T-helper 22 cell (primary cell): ENCODE measurements at places on chromosomes 12 and 14.

- no peak for DNase-seq
These were observed 76.0 kb downstream of the PRIMA1 start for GRCh38 chr14:93712079-93712837.

GRCh38 chr12:123075646-123076171 is 75.2 kb downstream of the PITPNM2 start:
- DNase-seq = peak; percentile 29

DNA sequence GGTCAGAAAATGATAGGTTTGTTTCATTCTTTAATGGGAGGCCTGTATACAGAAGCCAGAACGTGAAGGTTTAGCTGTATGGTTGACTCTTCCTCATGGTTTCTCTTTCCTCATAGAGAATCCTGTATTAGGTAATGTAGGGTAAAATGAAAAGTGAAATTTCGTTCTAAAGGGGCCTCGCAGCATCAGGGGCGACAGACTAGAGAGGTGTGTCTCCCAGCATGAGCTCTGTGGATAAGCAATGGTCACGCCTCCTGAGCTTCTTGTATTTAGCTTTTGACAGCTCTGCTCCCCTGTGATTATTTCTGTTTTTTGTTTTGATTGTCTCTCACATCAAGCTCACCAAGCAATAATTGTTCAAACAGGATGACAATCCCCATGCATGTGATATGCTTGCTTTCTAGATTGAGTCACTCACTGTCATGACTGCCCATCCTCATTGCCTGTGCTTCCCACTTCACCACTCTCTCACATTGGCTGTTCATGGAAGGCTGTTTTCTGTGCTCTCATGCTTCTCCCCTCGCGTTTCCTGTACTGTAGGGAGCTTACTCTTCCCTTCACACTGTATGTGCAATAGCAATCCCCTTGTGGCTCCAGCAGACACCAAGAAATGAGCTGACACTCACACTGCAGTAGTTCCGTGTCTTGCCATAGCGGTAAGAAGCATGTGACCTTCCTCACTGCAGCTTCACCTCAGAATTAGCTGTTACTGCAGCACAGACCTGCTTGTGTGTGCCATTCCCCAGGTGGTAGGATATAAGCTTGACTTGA is 44.0 kb downstream of the RAD52 start:
- no peak for DNase-seq

DNA sequence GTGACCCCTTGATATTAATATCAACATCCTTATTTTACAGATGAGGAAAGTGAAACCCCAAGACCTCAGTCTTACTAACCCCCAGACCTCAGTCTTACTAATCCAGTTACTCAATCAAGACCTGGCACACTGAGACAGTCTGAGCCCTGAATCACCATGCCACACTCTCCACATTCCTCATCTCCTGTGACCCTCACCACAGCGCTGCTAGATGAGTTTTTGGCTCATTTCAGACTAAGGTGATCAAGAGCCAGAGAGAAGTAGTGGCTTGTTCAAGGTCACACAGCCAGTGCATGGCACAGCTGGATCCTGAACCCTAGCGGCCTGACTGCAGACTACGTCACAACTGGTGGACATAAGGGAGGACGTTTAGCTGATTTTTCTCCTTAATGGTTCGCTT is 579.2 kb downstream of the BCL11B start:
- no peak for DNase-seq

DNA sequence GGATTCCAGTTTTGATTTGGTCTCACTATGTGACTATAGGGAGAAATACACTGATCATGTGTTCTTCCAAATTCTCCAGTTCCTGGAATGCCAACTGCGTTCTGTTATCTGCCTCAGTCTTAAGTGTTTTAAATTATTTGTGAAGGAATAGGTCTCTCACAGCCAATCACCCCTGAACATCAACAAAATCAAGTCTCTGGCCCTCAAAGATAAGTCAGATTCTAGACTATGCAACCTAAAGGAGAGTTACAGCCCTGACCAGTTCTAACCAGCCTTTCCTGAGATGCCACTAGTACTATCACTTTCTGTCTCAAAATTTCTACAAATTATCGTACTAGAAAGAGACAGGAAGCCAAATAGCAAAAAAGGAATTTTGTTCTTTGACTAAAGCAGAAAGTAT is 22.3 kb downstream of the ZFC3H1 start:
- no peak for DNase-seq

- DNase-seq = no peak
These were observed 1512.4 kb upstream of the FLRT2 start for GRCh38 chr14:84017495-84017894.

DNA sequence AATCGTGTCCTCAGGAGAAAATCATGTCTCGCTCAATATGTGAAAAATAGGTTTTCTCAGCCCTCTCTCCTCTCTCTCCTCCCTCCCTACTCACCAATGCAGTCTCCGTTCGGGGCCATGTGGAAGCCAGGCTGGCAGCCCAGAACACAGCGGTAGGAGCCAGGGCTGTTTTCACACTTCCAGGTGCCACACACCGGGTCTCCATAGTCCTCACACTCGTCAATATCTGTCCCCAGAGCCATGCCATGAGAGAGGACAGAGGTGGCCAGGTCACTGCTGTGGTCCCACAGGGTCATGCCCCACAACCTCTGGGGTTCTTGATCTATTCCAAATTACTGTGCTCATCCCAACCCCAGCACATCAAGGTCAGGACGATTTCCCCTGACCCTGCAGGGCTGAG is 13.5 kb downstream of the ISCA2 start:
- no peak for DNase-seq

DNA sequence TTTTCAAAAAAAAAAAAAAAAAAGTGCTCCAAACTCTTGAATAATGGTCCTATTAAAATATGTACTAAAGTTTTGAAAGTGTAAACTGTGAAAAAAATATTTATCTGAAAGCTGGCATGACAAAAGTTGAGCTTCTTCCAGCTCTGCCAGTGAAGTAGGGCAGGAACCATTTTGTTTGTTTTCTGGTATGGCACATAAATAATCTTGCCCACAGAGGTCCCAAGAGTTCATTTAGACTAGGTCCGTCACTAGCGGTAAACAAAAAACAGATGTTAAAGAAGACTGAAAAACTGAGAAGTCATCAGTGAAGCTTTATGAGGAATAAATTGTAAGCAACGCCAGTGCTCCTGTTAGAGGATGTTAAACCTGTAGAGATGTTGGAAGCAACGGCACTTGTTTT is 7.0 kb downstream of the ERP27 start:
- DNase-seq = no peak

DNA sequence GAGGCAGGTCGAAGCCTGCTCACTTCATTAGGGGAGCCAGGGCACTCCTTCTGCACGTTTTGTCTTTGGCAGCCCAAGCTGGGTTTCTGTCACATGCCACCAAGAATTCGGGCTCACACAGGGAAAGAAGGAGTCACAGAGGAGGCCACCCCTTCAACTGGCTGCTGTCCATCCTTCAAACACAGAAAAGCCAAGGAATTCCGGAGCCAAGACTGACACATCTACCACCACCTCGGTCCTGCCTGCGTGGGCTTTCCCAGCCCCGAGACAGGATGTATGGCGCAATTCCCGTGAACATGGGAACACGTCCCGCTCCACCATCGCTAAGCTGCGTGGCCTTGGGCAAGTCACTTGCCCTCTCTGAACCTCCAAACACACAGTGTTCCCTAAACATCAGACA is 70.4 kb downstream of the NCOR2 start:
- no peak for DNase-seq

DNA sequence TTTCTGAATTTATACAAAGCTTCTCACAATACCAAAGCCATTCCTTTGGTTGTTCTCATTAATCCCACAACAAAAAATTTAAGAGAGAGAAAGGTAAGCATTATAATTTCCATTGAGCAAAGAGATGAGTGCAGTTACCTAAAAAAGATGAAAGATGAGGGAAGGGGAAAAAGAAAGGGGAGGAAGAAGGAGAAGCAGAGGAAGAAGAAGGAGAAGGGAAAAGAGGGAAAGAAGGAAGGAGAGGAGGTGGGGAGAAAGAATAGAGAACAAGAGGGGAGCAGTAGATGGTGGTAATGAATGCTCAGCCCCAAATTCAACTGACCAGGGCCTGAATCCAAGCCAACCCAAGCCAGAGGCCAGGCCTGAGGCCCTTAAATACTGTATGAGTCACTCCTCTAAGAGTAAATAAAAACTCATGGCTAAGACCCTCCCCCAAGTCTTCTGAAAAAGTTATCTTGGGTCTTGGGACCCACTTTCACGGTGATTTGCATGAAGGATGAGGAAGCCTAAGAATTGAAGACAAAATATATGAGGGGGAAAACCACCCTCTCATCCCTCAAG is 144.6 kb downstream of the ITPR2 start:
- DNase-seq = no peak

- no peak for DNase-seq
These were observed 128.6 kb downstream of the CRACR2A start for GRCh38 chr12:3624273-3624672.

GRCh38 chr12:127600211-127600610 is 666.8 kb upstream of the TMEM132C start:
- no peak for DNase-seq

DNA sequence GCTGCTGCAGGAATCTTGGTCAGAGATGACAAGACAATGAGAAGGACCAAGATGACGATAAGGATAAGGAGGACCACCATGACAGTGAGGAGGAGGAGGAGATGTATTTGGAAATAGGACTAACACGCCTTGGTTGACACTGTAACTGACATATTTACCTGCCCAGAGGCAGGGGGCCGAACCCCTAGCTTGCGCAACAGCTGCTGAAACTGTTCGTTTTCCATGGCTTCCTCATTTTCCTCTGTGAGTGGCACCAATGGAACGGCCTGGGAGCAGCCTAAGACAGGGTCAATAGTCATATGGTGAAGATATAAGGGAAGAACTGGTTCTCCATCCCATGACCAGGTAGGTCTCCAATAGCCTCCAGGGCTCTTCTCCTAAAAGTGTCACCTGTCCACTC is 28.8 kb downstream of the TIMELESS start:
- DNase-seq = no peak

DNA sequence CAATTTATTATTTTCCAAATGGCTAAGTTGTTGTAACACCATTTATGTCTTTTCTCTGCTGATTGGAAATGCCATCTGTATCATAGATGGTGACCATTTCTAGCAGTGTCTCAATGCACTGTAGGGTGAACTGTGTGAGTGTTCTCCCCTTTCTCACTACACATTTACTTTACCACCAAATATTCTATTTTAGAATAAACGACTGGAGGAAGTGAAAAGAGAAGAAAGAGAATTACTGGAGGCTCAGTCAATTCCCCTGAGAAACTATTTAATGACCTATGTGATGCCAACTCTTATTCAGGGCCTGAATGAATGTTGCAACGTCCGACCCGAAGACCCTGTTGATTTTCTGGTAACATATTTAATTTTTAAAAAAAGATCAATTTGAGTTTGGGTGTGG is 15.5 kb upstream of the PAPOLA start:
- no peak for DNase-seq

DNA sequence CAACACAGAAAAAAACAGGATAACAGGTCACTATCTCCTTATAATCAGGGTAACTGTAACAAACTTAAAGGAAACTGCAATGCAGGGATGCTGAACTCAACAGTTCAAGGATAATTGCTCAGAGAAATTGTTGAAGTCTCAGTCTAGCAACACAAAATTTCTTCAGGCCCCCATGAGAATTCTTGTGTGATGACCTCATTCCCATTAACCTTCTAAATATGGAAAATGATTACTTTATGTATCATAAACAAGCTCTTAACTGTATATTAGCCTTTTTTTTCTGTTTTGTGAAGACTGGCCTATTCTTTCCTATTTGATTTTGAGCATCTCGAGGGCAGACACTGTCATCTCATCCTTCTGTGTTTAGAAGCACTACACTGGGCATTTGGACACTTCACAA is 47.1 kb downstream of the IGF1 start:
- DNase-seq = no peak

DNA sequence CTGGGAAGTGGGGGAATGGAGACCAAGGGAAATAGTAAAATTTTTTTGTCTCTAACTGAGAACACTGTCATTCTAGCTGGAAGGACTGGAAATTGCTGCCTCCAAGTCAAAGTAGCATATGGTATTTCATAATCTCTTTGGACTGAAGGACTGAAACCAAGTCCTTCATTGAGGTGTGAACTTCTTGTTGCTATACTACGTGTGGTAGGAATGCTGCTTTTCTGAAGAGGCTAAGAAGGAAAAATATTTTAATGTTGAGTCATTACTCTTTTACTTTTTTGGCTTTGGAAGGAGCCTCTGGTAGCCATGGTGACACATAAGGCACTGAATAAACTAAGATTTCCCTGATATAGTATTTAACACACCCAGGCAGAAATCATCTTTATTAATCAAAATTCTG is 465.4 kb downstream of the NPAS3 start:
- DNase-seq = no peak

DNA sequence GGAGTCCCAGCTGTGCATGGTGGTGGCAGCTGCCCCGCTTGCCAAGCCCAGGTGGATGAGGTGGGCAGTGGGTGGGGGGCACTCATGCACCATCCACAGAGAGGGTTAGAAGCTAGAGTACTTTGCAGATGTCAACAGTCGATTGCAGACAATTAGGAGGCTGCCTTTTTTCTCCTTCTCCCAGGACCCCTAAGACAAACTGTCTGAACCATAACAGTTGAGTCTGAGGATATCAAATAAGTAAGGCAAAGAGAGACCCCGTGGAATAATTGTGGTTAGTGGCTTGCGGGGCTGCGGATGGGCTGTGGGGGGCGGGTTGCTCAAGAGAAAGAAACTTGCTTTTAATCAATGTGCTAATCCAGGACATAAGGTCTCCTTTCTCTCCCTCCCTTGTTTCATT is 926.2 kb downstream of the VRK1 start:
- DNase-seq = no peak

GRCh38 chr14:104105822-104106470 is 20.4 kb downstream of the ASPG start:
- no peak for DNase-seq

- no peak for DNase-seq
These were observed 798 bp downstream of the CLEC2B start for GRCh38 chr12:9868311-9868801.

GRCh38 chr12:130224613-130225012 is 62.3 kb downstream of the FZD10 start:
- DNase-seq = no peak

- DNase-seq = no peak
These were observed 342.7 kb downstream of the CACNA1C start for GRCh38 chr12:2395354-2395977.

DNA sequence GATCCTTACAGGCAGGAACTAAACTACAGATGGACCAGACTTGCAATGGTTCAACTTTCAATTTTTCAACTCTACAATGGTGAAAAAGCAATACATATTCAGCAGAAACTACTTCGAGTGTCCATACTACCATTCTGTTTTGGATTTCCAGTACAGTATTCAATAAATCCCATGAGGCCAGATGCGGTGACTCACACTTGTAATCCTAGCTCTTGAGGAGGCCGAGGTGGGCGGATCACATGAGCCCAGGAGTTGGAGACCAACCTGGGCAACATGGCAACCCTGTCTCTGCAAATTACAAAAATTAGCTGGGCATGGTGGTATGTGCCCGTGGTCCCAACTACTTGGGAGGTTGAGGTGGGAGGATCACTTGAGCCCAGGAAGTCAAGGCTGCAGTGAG is 336.1 kb downstream of the MED13L start:
- no peak for DNase-seq

- no peak for DNase-seq
These were observed 42.8 kb downstream of the NOC4L start for GRCh38 chr12:132186857-132187620.

- DNase-seq = no peak
These were observed 6.6 kb downstream of the GPR84 start for GRCh38 chr12:54357506-54358190.
